ENCODE measurements at places on chromosomes 12 and 14.

- DNase-seq, result no peak
Observed at GRCh38 chr12:124499190-124499753, 68.1 kb downstream of the NCOR2 start.

DNA sequence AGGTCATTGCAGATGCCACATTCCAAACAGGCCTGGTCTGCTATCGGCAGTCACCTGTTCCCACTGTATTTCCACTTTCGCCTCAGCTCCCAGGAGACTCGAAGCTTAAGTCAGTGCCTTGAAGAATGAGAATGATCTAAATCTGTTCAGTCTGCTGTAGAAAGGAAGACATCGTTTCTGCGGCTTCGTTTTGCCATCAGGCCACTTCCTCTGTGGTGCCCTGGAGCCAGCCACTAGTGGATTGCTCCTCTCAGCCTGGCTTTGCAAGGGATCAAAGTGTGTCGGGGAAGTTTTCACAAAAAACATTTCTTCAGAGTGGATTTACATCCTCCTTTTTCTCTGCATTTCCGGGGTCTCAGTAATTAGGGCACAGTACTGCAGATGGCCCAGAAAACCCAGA, 66.7 kb downstream of the AACS start:
- no peak for DNase-seq

GRCh38 chr12:113659015-113659414, 187.3 kb upstream of the LHX5 start:
- no peak for DNase-seq

GRCh38 chr14:68140076-68140741, 320.6 kb downstream of the RAD51B start:
- DNase-seq, result peak; percentile 93

GRCh38 chr14:71507681-71508080, 424.5 kb upstream of the RGS6 start:
- DNase-seq, result no peak

DNA sequence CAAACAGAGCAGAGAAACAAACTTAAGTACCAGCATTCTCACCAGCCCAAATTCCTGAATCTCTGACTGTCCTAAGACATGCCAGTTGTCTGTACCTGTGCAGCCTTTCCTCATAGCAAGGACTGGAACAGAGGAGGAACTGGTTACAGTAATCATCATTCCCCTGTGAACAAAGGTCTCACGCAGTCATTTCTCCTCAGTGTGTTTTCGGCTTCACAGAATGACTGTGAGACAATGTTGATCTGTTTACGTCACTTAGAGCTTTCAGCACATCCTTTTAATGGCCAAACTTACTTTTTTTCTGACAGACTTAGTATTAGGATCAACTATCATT, 169.0 kb downstream of the FBXL14 start:
- no peak for DNase-seq

DNA sequence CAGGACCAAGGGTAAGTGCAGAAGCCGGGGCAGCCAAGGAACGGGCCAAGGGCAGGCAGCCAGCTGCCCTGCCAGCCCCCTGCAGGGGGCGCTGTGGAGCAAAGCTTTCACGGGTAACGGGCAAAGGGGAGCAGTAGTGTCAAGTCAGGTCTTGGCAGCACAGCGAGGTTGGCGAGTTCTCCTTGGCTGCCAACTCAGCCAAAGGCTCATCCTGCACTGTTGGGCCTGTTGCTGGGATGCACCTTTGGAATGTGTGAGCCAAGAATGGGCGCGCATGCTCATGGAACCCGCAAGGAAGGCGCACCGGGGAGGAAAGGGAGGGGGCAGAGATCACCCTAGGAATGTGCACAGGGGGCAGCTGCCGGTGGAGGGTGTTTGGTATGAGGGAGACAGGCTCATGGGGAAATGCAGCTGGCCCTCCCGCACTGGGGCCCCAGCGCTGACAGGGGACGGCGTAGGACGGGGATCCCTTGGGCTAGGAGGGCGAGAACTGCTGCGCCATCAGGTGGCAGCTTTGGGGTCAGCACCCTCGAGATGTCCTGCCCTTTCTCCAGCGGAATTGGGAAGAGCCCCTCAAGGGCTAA, 138.0 kb downstream of the ASCL4 start:
- no peak for DNase-seq

DNA sequence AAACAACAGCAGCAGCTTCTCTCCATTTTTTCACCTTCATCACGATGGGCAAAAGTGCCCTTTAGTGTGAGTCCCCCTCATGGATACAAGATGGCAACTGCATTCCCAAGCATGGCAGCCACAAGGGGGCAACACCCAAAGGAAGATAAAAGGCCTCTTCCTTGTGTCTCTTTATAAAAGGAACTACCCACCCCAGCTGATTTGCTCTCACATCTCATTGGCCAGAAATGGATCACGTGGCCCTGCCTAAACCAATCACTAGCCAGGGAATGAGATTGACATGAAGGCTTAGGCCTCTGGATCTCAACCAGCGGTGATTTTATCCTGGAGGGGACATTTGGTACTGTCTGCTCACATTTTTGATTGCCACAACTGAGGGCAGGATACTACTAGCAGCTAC, 21.9 kb upstream of the IFT81 start:
- peak; percentile 83 for DNase-seq

DNA sequence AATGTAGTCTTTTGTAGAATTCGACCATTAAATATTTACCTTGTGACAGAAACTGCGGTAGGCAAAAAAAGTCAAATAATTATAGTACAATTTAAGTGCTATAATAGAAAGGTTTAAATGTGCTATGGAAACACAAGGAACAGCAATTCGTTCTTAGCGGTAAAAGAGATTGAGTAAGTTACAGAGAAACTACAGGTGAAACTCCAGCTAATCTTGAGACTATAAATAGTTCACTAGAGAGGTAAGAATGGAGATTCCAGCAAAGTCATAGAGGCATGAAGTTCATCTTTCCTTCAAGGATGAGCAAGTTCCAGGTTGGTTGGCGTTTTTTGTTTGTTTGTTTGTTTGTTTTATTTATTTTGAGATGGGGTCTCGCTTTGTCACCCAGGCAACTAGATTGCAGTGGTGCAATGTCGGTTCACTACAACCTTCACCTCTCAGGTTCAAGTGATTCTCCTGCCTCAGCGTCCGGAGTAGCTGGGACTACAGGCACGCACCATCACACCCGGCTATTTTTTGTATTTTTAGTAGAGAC, 878 bp upstream of the R3HDM2 start:
- DNase-seq, result no peak

GRCh38 chr14:89131004-89131750, 285.9 kb downstream of the FOXN3 start:
- DNase-seq, result no peak

DNA sequence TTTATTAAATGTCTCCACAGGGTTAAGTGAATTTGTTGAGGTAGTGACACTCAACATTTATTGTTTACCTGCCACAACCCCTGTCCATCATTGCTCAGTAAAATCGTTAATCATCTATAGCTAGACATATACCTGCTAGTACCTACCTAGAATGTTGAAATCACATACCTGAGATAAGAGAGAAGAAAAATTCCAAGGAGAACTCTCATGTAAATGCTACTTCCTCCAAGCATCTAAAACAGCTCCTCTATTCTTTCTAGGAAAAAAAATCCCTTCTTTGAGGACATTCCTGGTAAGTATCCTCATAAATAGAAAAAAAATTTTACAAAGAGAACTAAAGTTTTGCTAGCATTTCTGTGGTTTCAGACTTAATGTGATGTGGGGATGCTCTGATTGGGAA, 325.1 kb downstream of the DAD1 start:
- no peak for DNase-seq

DNA sequence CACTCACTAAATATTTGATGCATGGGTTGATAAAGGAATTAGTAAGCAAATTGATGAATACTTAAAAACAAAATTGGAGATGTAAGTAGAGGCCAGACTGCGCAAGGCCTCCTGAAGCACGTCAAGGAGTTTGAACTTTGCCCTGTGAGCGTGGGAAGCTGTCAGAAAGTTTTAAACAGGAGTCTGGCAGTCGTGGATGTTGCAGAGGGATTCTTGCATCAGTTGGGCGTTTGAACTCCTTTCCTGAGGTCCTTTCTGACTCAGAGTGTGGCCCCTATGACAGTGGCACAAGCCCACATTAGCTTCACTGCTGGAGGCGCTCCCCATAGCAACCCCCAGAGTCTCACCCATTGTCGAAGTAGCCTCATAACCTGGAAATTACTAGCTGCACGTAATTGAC, 17.9 kb upstream of the IL22 start:
- DNase-seq, result no peak

DNA sequence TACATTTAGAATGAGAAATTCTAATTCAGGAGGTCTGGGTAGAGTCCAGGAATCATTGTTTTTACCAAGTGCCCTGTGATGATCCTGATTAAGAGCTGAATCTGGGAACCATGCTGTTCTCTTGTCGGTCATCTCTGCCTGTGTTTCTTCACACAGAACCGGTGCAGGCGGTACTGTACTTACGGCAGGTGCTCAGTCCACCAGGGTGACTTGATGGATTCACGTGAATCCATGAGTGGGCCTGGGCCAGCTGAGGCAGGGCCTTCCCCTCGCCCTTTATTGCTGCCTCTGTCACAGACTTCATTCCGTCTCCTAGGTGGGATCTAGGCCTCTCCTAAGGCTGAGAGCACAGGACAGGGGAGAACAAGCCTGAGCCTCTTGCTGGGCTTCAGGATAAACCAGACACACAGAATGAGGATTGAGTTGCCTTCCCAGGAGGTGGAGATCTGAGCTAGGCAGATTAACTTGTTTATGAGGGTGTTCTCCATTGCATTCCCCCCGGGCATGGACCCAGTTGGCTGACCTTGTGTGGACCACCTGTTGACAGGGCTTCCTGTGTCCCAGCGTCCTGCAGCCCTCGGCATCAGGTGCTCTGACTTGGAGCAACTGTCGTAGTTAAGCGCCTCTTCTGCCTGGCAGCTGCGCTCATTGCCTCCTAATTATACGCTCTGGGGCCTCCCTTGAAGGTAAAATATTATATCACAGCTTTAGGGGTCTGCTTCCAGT, 42.1 kb downstream of the B4GALNT3 start:
- no peak for DNase-seq

DNA sequence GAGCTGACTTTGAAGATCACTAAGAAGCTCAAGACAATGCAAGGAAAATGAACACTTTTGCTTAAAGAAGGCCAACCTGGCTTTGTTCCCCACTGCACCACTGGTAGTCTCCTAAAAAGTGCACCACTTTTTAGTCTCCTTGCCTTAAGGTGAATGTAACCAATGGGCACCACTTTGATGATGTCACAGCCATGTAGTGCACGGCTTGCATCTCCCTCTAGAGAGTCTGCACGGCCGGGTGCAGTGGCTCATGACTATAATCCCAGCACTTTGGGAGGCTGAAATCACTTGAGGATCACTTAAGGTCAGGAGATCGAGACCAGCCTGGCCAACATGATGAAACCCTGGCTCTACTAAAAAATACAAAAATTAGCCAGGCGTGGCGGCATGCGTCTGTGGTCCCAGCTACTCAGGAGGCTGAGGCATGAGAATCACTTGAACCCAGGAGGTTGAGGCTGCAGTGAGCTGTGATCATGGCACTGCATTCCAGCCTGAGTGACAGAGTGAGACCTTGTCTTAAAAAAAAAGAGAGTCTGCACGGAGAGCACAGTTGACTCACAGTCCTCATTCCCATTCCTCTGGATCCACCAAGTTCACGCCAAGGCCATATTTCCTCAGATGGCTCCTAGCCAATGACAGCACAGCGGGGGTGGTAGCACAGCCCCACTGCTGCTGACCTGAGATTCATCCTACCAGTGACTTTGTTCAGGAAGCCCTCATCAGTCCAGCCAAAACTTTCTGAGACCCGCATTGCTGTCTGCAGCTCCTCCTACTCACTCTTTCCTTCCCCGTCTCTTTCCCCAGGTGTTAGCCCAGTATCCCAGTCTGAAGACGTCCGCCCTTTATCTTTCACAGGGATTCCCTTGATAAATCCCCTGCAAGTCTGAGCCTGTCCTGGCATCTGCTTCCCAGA, 16.5 kb upstream of the IFT81 start:
- DNase-seq, result no peak

- DNase-seq, result no peak
Observed at GRCh38 chr12:11876307-11876706, 194.4 kb upstream of the BCL2L14 start.

All from RKO (cell line).